Upper lobe of right lung (tissue), 1 donor: ENCODE measurements at places on chromosomes 6 and 20. TPM values are rescaled to one million over a fixed set of nuclear protein-coding genes. Genes with fewer than 3 reads are reported as not detected.

DNA sequence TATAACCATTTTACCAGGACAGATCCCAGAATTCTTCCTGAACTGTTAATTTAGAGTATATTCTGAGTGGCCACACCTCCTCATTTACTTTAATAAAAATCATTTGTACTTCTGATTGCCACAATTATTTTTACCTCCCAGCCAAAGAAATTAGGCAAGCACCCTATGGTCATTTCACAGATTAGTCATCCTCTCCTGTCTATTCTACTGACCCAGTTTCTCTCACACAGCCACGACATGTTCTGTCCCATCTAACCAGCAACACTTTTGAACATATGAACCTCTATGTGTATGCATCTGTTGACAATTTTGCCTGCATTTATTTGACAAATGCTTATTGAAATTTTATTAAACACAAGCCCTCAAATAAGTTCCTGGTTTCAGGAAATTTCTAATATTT is 202.6 kb upstream of the STXBP5 start:
- no peak for DNase-seq

- no peak for DNase-seq
Observed at GRCh38 chr6:27141529-27142015, 105.9 kb upstream of the PRSS16 start.

PROKR2 gene
- not detected for total RNA-seq

- DNase-seq: no peak
Observed at GRCh38 chr6:89501753-89502152, 68.8 kb downstream of the ANKRD6 start.

CLVS2 gene
- not detected for total RNA-seq

OTOR gene
- not detected for total RNA-seq

RIPOR3 gene
- total RNA-seq: 6.8 TPM

DNA sequence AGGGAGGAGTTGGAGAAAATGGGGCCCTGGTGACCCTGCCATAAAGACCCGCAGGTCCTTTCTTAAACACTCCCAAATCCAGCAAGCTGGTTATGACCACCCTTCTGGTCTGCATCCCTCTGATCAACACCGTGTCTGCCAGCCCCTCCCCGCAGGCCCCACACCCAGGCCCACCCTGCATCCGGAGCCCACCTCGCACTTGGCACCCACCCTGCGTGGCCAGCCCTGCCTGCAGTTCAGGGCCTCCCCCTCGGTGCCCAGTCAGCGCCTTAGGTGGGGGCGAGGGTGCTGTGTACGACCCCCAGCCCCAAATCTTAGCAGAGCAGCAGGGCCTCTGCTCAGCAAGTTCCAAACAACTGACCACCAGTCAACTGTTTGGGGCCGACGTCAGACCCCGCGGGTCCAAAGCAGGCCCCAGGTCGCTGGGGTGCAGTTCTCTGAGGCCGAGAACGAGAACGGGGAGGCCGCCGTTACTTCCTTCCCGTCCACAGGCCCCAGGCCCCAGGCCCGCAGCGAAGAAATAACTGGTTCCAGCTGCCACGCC is 1.2 kb downstream of the ACSS1 start:
- DNase-seq: no peak

DNA sequence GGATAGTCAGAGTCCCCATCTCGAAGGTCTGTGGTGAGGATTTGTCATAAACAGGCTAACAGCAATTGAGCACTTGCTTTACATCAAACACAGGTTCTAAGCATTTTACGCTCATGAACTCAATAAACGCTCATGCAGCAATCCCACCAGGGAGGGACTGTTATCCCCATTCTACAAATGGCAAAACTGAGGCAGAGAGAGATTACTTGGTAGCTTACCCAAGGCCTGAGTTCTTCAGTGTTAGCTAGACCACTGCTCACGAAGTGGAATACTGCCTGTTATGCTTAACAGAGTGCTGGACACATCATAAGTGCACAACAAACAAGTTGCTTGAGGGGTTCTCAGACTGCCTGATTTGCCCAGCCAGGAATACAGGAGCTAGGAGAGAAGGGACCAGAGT is 23.7 kb upstream of the TCP11 start:
- DNase-seq: no peak

DNA sequence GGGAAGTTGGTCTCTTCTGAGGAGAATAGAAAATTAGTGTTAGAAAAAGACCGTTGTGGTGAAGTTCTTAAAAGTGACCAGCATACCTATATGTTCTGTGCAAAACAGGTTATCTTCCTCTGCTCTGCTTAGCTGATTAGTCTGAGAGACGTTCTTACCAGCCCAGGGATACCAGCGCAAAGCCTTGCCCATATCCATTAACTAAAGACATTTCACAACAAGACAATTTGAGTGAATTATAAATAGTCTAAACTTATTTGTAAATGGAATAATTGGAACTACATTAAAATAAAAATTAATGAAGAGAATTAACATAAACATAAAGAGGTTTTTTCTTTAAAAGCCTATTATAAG is 144.0 kb downstream of the PDE7B start:
- no peak for DNase-seq
